ENCODE measurements at places on chromosomes 4 and X.
A peak's percentile ranks its signal among the peaks of the same experiment; 100 is the strongest.

DNA sequence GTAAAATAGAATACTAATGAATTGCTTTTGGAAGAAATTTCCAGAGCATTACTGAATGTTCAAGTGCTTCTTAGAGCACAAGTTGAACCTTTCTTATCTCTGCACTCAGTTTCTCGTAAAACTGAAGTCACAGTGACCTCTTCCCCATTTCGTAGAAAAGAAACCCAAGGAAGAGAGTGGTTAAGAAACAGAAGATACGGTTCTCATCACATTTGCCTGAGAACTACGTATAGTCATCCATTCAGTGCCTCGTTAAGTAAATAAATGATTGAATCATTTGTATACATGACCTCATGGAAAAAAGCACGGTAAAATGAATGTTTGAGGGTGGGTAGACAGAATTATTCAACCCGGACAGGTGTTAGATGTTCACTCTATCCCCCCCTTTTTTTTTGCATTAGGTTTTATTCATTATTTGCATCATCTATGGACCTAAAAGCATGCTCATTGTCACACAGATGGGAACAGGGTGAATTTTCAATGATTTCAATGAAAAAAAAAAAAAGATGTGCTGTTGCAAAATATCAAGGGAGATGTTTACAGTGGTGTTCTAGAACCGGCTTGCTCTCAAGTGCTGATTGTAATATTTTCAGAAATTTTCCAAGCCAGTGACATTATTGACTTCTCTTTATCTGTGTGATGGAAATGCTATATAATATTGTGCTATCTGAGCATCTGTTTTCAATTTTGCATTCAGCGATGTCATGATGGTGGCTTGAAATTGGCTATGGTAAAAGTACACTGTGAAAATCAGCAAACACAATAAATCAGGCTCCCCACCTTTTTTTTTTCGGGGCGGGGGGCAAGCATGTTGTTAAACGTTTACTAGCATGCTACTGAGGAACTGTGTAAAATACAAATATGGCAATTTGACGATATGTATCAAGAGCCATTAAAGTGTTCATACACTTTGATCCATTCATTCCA, 4.3 kb downstream of the RHOH start:
- no peak for DNase-seq

- no peak for DNase-seq
These were observed 26.3 kb downstream of the ANKRD50 start for GRCh38 chr4:124686279-124686678.

DNA sequence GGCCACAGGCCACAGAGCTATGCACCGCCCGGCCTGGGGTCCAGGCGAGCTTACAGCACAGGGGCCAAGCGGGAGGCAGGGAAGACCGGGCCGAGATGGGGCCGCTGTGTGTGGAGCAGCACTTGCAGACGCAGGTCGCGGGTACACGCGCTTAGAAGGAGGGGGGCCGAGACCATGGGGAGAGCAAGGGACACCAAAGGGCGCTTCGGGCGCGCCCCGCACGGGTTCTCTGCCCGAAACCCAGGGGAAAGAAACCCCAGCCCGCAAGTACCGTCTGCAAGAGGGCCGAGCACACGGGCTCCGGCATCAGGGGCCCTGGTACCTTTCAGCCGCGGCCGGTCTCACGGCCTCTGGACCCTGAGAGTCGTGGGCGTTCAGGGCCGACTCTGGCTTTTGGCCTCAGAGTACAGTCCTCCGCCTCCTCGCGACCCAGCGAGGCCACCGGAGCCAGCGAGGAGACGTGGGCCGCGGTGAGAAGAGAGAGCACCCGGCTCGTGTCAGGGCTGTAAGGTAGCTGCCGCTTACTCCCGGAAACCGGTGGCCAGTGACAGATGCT, 342 bp downstream of the EOLA2 start:
- no peak for DNase-seq

- no peak for DNase-seq
These were observed 1082.3 kb upstream of the ADGRL3 start for GRCh38 chr4:60117726-60118323.

- DNase-seq = no peak
These were observed 46.1 kb upstream of the CTSO start for GRCh38 chr4:155999725-156000124.

GRCh38 chr4:114598191-114599121, at the start of gene UGT8:
TSS of gene UGT8 (plus strand) at chr4:114598807. CDS start at chr4:114622881, 24,074 bp downstream.
- DNase-seq = peak; percentile 26

DNA sequence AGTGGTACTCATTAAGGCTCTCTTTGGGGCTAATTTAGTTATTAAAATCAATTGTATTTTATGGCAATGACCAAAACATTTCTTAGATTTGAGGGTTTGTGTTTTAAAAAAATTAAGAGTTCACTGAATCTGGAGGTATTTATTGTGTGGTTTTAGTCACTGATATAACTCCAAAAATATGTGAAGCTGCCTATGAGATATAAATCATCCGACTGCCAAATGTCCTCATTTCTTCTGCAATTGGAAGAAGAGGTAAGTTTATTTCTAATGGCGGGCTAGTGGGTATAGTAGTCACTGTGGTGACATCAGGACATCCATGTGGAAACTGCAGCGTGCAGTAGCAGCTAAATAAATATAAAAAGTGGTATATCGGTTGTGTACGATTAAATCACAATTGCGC, 205.5 kb downstream of the MID1 start:
- no peak for DNase-seq

GRCh38 chr4:12924728-12925320, 559.3 kb downstream of the RAB28 start:
- no peak for DNase-seq

DNA sequence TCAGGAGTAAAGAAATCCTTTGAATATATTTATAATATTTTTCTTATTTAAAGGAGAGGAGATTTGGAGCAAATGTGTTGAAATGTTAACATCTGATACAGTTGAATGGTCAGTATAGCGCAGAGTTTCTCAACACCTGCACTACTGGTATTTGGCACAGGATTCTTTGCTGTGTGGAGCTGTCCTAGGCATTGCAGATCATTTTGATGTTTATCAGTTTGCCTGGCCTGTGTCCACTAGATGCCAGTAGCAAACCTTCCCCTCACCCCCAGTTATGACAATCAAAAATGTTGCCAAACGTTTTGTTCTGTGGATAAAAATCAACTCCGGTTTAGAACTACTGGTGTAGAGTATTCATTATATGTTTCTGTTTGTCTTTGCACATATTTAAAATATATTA, 765.3 kb upstream of the SLIT2 start:
- DNase-seq = no peak

- no peak for DNase-seq
These were observed 3.3 kb downstream of the PWWP3B start for GRCh38 chrX:106171293-106171820.

- no peak for DNase-seq
These were observed 57.1 kb downstream of the ENPEP start for GRCh38 chr4:110532901-110533589.

DNA sequence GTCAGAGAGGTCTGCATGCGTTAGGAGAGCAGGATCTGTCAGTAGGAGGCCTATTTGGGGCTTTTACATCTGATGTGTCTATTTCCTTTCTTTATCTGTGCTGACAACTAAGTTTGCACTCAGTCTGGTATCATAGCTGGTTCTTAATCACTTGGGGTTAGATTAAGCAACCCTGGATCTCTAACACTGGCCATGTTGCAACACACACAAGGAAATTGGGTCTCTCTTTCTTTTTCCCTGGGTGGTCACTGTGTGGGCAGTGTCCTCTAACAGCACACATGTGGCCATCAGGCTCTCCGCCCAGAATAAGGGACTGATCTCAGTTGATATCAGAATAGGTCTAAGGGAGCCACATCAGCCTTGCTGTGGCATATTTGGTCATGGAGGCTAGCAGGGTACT, 38.9 kb downstream of the IGFBP7 start:
- DNase-seq = no peak

- DNase-seq = no peak
These were observed 141.4 kb downstream of the TET2 start for GRCh38 chr4:105288121-105288520.

GRCh38 chr4:185213877-185214276, 4.5 kb downstream of the SNX25 start:
- no peak for DNase-seq

DNA sequence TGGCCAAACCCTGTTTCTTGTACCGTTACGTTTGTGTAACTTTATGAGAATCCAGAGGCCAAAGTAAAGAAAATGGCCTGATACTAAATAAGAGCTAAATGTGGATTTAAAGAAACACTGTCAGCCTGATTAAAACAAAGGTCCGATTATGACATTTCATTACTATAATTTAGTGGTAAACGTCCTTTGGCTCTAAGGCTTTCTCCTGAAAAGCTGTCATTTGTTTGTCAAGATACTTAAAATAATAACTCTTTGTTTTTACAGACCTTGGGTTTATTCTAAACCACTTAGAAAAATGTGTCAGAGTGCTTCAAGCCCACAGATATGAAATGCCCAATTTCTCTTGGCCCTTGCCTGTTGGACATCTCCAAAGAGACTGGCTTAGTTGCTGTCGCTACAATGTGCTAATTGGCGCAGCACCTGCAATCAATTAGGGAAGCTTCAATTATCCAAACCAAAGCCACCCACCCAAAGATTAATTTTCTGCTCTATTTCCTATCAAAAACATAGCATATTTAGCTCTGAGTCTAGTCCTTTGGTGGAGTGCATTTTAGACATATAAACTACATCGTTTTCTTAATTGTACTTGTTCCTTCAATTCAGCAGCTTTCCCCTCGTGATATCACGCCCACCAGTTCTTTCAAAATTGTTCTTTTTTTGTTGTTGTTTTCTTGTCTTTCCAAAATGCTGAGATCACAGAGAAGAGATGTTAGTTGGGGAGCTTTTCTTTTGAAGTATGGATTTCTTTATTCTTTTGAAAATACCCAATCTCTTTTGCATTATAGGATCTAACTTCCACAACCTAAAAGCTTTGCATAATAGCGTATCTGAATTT, 13.6 kb downstream of the SMIM20 start:
- no peak for DNase-seq

DNA sequence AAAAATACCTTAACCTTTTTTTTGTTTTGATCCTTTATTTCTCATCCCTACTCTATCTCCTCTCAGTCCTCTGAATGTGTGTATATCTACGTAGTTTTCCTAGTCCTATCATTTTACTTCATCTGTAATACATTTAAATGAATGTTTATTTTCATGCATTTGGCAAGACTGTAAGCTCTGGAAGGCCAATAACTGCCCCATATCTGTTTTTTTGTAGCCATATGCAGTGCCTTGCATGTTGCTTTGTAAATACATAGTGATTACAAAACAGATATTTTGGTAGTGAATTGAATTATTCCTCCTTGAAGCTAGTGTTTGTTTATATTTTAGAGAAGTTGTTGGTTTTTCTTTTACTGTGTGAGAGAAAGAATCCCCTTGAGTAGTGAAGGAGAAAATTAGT, 450.2 kb downstream of the PCDH18 start:
- DNase-seq = no peak

DNA sequence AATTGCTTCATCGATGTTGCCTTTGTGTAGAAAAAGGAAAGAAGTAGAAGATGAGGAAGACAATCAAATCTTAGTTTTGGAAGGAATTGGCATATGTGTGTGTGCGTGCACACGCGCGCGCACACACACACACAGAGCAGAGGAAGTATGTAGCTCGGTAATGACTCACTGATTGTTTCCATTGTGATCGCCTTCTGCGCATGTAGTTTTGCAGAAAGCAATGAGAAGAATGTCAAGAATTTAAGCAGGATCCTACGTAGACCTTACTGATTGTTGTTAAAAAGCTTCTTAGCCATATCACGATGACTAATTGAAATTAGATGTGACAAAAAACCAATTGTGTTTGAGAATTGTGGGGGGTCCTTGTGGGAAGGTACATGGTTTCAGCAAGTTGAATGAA, 12.8 kb upstream of the LIMCH1 start:
- no peak for DNase-seq

DNA sequence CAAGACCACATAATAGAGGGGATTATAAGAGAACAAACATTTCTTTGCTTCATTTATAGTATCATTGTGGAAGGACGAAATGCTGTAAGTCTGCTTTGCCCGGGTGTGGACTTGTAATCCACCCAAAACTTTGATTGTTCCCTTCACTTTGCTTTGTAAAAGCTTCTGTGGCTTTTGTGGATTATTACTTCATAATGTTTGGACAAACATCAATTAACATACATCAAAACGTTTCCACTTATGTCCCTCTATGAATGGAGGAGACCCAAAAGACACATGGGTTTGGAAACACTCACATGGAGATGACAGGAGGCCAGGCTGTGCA, 415.4 kb downstream of the SPRY1 start:
- no peak for DNase-seq

DNA sequence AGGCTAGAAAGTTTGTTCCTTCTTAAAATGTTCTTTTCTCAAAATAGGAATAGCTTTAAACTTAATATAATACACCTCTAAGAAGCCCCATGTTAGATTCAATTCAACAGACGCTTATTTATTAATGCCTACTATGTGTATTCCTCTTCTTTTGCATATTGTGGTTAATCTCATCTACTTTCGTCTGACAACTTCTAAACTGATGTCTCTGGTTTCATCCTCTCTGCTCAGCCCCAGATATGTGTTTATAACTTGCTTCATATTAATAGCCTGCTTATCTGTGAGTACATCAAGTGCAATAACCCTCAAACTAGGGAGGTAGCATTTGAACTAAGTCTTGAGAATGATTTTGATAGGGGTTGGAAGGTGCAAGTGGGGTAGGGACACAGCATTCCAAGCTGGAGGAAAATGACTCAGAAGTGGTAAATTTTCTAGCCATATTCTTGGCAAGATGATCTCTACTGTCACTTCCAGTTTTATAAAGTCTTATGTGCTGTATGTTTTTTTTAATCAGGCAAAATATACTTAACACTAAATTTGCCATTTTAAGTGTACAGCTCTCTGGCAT, 37.0 kb downstream of the STK26 start:
- no peak for DNase-seq

GRCh38 chrX:51894697-51895336, 1.4 kb downstream of the MAGED1 start:
- no peak for DNase-seq

DNA sequence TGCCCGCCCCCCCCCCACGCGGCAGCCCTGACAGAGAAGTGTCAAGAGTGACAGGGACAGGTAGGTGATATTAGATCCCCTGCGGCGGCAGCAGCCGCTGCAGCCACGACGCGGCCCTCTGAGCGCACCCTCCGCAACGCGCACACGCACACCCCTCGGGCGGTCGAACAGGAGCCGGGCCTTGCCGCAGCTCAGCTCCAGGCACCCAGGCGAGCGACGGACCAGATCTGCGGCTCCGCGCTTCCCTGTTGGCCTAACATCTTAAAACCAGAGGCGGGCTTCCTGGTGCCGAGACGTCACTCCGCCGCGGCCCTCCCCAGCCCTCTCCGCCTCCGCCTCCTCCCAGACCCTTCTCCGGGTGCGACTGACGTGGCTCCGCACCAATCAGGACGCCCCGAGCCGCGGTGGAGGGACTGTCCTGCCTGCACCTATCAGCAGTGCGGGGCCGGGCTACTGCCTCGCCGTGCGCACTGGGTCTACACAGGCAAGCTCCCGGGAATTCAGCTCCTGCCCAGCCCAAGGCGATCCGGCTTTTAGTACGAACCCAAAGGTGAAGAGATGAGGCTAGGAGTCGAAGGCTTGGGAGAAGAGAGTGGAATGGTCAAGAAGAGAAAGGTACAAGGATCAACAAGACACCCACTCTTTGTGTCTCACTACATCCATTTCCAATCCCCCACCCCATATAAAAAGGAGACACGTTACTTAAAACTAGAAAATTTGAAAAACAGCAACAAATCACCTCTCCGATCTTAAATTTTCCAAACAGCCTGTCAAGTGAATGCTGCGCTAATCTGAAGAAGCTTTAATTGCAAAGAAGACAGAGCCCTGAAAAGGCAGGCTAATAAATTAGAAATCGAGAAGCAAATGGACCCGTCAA, at the start of gene PITX2:
TSS of gene PITX2 (minus strand) at position 237 of the 877 bp plus-strand sequence. CDS start 617 bp downstream, outside the sequence.
- peak; percentile 40 for DNase-seq
